ENCODE measurements at places on chromosomes 6 and 20.
A peak's percentile ranks its signal among the peaks of the same experiment; 100 is the strongest.

- DNase-seq: peak; percentile 29
These were observed 44.6 kb downstream of the TOX2 start for GRCh38 chr20:43959079-43959919.

DNA sequence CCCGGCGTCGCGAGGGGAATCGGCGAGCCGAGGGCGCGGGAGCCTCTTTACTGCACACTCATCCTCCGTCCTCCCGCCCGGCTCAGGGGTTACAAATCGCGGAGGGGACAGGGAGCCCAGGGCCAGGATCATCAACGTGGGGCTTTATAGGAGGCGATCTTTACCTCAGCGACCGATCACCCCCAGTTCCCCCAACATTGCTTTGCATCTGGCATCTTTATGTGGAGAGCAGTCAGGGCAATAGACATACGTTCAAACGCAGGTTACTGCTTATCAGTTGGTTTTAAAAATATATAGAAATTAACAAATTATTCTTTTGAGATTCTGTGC, 634 bp downstream of the HSF2 start:
- peak; percentile 14 for DNase-seq

DNA sequence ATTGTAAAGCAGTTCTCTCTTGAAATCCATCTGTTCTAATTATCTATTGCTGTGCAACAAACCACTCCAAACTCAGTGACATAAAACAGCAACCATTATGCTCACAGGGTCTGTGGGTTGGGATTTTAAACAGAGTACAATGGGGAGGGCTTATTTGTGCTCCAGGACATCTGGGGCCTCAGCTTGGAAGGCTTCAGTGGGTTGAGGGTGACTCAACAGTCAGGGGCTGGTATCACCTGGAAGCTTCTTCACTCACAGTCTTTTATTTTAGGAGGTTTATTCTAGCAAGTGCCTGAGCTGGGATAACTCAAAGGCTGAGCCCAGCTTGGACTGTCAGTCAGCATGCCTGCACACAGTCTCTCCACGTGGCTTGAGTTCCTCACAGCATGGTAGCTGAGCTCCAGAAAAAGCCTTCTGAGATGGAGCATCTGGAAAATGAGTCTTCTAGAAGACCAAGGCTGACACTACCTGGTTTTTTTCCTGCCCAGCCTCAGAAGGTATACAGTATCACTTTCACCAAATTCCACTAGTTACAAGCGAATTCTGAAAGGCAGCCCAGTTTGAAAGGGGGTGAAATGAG, 234.6 kb upstream of the ID4 start:
- DNase-seq: no peak

GRCh38 chr6:135434991-135435390, 62.5 kb downstream of the AHI1 start:
- no peak for DNase-seq

DNA sequence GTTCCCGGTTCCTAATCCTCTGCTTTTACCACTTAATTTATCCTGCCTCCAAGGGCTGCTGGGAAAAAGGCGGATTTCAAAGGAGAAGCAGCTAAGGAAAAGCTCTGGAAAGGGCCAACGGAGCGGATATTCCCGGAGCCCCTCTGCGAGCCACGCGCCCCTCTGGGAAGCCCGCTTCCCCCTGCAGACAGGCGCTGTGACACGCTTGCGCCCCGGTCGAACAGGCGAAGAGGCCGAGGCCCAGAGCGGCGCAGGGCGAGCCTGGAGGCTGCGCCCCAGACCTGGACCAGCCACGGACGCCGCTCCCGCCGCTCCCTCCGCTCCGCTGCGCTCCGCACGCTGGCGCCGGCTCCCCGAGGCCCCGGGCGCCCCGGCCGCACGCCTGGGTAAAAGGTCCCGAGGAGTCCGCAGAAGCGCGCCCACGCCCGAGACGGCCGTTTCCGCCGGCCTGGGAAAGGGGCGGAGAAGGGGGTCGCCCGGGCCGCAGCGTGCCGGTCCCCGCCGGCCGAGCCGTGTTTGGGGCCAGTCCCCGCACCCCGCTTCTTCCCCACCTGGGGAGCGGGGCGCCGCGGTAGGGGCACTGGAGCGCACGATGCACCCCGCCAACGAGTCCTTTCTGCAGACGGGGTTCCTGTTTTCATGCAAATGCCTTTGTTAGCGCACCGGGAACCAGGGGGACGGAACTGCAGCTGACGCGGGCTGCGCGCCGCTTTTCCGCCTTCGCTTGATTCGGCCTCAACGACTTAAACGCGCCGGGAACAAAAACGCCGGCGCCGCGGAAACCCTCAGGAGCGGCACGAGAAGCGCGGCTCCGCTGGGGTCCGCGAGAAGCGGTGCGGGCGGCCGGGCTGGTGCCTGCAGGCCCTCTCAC, 91.9 kb upstream of the SIRPA start:
- peak; percentile 81 for DNase-seq

DNA sequence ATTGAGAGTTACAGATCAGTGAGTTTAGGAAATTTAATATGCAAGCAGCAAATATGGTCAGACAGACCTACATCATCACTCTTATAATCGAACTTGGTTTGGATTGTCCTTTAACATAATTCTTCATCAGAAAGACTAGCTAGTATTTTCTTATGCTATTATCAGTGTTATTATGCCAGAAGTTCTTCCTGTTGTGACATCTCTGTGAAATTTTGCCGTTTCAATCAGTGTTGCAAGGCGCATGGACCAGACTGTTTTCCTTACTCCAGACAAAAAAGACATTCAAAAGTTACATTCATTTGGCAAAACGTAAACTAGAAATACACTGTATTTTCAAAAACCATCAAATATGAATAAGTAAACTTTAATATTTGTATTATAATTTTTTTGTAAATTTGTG, 5.7 kb upstream of the TENT5A start:
- peak; percentile 36 for DNase-seq

- no peak for DNase-seq
These were observed 99.7 kb downstream of the BMP7 start for GRCh38 chr20:57166568-57167291.

- no peak for DNase-seq
These were observed 14.7 kb downstream of the KCNQ2 start for GRCh38 chr20:63457737-63458136.

- DNase-seq: no peak
These were observed 201.7 kb downstream of the CLIC5 start for GRCh38 chr6:45813943-45814342.

GRCh38 chr6:87251725-87252124, 70.7 kb upstream of the SMIM8 start:
- no peak for DNase-seq

DNA sequence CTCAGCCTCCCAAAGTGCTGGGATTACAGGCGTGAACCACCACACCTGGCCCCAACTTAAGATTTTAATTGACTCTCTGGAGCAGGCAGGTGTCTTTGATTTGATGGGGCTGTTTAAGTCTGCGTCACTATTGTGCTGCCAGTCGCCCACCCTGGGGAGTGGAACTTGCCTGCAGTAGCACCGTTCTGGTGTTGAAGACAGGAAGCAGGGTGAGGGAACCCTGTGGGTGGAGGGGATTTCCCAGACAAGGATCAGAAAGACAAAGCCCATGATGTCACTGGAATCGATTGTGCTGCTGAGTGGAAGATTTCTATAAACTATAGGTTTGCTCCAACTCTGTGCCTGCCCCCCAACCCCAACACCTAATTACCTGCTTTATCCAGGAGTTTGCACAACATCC, 11.0 kb downstream of the ALDH8A1 start:
- DNase-seq: peak; percentile 11

DNA sequence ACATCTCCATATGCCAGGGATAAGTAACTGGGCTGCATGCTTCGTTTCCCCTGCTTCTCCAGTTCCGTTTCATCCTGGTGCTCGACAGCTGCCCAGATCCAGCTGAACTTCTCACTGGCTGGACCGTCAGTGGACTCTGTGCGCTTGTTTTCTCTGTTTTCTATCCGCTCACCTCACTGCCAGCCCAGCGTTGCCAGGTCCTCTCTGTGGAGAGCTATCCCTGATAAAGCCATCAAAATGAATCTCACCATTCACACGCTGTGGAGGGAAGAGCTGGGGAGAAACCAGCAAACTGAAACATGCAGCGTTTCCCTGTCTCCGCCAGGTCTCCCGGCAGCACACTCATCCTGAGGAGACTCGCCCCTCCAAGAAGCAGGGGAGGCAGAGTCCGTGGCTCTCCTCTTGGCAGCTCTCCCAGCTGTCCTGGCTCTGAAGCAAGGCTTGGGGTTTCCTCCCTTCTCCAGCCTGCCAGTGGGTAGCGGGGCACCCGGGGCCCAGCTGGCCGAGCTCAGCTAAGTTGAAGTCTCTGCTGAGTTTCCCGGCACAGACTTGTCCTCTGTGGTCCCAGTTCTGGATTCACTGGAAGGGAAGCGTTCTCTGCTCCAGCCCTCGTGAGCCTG, 160.9 kb downstream of the DTNBP1 start:
- DNase-seq: peak; percentile 80

DNA sequence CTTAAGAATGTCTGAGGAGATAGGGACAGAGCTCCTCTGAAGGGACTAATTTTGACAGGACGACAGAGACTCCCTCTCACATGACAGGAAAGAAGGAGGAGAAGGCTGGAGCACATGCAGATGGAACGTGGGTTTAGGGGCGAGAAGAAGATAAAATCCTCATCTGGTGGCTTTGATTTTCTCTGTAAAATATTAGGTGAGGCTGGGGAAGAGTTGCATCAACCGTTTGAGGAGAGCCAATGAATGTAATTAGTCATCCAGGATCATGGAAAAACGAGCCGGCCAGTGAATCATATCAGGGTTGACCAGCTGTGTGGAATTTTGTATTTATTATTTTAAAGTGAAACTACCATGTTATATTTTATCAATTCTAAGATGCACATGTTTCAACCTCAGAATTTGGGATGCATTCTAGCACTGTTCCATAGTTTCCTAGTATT, 46.9 kb upstream of the ADGRF4 start:
- peak; percentile 67 for DNase-seq

GRCh38 chr6:130129762-130130246, 92.9 kb downstream of the SAMD3 start:
- DNase-seq: peak; percentile 67

DNA sequence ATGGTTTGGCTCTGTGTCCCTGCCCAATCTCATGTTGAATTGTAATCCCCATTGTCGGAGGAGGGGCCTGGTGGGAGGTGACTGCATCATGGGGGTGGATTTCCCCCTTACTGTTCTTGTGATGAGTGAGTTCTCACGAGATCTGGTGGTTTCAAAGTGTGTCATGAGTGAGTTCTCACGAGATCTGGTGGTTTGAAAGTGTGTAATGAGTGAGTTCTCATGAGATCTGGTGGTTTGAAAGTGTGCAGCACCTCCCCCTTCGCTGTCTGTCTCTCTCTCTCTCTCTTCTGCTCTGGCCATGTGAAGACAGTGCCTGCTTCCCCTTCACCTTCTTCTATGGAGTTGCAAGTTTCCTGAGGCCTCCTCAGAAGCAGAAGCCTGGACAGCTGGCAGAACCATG, 87.6 kb downstream of the MYLK4 start:
- DNase-seq: no peak

GRCh38 chr6:39786649-39787048, 5.5 kb upstream of the DAAM2 start:
- no peak for DNase-seq

GRCh38 chr6:88629838-88630494, 333.5 kb downstream of the RNGTT start:
- peak; percentile 9 for DNase-seq

- DNase-seq: no peak
These were observed 113.9 kb upstream of the PROKR2 start for GRCh38 chr20:5430670-5431069.

DNA sequence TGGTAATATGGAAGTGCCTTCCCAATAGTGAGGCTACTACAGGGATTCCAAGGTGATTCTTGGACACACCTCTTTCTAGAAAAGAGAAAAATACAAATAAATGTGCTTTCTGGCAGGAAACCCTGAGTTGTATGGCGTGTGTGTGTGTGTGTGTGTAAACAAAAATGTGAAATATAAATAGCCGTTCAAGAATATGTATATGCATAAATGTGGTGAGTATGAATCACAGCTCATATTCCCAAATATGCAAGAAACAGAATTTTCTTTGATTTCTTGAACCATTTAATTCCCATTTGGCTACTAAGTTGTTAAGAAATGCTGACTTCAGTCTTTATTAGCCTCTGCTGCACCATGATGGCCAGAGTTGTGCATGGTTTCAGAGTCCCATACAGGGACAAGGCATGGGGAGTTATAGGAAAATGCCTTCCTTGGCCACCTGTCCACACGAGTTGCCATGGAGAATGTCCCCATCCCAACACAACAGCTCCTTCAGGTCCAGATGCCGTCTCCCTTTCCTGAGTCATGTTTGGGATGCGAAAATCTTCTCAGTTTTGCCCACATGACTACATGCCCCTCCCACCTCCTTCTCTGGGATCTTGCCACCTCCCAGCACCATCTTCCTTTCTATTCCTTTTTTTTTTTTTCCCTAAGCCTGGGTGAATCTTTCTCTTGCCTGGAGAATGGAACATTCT, 312.4 kb upstream of the ECI2 start:
- no peak for DNase-seq

- no peak for DNase-seq
These were observed 67.1 kb downstream of the TULP4 start for GRCh38 chr6:158379336-158379735.

- DNase-seq: peak; percentile 27
These were observed 58.7 kb downstream of the ARHGAP18 start for GRCh38 chr6:129651291-129651691.

DNA sequence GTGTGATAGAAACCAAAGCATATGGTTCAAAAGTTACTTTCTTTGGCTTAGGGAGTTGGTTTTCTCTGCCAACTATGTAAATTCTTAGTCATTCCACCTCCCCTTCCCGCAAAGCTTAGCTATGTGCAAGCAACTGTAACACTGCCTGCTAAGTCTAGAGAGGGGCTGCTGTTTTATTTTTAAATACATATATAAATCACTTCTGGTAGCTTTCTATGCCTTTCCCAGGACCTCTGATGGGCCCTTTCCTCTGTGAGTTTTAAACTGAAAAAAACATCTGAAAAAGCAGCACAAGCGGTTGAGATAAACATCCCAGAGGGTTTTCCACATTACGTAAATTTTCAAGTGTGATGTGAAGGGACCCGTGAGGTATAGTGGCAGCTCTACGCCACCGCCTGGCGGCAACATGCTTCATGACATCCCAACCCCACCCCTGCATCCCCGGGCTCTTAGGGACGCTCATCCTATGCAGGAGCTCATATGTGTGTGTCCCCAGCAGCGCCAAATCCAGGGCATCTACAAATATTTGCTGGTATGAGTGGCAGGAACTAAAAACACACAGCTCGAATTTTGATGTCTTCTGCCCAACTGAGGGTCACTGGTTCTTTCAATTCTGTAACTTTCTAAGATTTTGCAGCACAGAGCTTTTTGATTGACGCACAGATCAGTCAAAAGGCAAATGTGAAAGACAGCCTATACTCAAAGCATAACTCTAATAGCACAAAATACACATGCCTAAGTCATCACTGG, 12.7 kb downstream of the SAYSD1 start:
- peak; percentile 69 for DNase-seq

GRCh38 chr20:63697357-63697867, 960 bp downstream of the TNFRSF6B start:
- no peak for DNase-seq

Data from iris pigment epithelial cell (primary cell).